Dorsolateral prefrontal cortex (tissue), 122 donors: ENCODE measurements at places on chromosomes 4 and X.
A peak's percentile ranks its signal among the peaks of the same experiment; 100 is the strongest.

GRCh38 chr4:112664611-112665010, 27.7 kb downstream of the LARP7 start:
- DNase-seq = no peak

DNA sequence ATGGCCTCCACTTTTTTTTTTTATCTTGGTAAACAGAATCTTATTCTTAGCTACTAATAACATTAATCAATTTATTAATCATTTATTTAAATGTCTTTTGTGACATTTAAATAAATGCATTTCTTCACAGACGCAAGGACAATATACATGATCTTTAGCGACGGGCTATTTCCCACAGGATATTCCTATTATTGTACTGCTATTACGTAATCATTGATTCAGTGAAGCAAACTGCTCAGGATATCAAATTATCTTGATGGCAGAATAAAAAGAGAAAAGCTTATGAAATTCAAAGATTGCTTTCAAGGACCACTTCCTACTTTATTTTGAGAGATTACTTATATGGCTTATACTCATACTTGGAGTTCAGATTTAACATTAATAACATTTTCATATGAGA, 114.1 kb downstream of the FAM9B start:
- DNase-seq = no peak

DNA sequence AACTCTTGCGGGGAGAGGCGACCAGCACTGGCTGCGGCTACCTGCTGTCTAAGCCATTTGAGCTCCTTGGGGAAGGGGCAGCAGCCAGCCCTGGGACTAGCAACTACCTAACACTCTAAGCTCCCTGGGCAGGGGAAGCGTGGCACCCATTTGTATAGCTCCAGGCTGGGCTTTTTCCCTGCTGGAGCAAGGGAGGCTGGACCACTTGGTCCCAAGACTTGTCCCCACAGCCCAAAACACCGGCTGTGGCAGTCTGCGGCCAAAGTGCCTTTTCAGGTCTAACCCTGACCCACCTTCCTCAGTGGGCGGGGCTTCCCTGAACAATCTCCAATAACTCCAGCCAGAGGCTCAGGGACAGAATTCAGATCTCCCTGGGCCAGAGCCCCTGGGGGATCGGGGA, 187.8 kb downstream of the NPNT start:
- DNase-seq = no peak

GRCh38 chrX:37083880-37084279, 75.7 kb downstream of the FAM47C start:
- DNase-seq = no peak

GRCh38 chr4:37601531-37601930, 84.6 kb downstream of the RELL1 start:
- DNase-seq = no peak

GRCh38 chr4:91099666-91100065, 972.5 kb downstream of the CCSER1 start:
- no peak for DNase-seq

DNA sequence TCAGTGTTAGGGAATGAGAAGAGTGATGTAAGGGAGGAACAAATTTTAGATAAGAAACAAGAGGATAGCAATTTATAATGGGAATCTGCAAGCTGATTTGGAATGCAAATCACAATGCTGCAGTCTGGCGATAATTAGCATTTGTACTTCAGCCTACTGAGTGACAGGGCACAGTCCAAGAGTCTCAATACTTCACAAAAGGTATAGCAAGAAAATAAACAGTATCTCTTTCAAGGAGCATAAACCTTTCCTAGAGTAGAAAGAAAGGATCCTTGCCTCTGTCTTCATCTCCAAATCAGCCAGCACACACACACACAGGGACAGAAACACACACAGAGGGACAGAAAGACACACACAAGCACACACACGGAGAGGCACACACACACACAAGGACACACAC, 1.1 kb upstream of the GPM6A start:
- DNase-seq = no peak

- DNase-seq = no peak
Observed at GRCh38 chr4:43452948-43453347, 560.4 kb downstream of the GRXCR1 start.

GRCh38 chrX:130084631-130085237, 25.6 kb downstream of the ELF4 start:
- DNase-seq = no peak

GRCh38 chrX:132267392-132267791, 48.1 kb upstream of the RAP2C start:
- DNase-seq = no peak

DNA sequence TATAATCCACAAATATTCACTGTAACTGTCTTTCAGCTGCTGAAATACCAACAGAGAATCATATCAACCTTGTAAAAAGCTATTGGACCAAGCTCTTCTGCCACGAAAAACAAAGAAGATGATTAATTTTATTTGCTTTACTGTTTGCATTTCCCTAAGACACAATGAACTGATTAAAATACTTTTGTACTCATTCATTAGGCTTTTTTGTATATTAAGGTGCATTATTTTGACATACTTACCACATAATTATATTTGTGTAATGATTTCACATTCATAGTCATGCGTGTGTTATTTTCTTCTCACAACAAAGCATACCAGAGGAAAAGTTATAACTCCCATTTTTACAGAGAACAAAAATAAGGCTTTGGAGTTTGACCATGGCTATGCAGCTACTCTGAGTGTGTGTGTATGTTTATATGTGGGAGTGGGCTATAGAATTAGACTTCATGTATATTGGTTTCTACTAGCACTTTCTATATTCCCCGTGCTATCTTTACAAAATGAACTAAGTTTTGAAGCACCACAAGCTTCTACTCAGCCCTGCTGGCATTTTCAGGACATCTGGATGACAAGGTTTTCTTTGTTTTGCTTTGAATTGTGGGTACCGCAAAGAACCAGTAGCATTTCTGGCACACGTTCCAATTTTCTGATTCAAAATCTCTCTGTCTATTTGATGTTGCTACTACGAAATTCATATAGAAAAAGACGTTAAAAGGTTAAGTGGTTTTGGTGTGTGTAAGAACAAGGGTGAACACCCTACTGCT, 11.0 kb upstream of the FGF5 start:
- DNase-seq = no peak

DNA sequence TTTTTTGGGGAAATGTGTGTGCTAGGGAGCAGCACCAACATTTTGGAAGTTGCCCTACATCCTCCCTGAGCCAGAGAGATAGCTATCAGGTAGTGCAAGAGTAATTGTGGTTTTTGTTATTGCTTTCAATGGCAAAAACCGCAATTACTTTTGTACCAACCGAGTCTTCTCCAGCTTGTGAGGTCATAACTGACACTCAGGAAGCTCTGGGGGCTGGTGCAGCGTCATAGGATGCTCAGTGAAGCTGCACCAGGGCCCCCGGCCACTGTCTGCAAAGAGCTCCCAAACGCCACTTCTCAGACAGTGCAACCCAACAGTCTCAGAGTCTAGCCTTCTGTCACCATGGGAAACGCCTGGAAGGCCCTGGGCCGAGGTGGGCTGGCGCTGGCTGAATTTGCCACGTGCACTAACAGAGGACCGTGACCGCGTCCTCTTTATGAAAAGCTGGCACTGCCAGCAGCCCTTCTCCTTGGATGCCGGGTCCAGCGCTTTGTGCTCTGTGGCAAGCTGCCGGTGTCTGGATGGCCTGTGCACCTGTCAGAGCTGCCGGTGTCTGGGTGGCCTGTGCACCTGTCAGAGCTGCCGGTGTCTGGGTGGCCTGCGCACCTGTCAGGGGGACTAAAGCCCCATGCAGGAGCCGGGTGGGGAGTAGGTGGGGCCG, 19.4 kb downstream of the SH3TC1 start:
- DNase-seq = no peak

- DNase-seq = no peak
Observed at GRCh38 chrX:45712067-45712466, 511.4 kb upstream of the DIPK2B start.

GRCh38 chr4:3225071-3225850, 23.7 kb upstream of the MSANTD1 start:
- DNase-seq = peak; percentile 37

GRCh38 chr4:153248641-153249198, 44.5 kb downstream of the TRIM2 start:
- no peak for DNase-seq

DNA sequence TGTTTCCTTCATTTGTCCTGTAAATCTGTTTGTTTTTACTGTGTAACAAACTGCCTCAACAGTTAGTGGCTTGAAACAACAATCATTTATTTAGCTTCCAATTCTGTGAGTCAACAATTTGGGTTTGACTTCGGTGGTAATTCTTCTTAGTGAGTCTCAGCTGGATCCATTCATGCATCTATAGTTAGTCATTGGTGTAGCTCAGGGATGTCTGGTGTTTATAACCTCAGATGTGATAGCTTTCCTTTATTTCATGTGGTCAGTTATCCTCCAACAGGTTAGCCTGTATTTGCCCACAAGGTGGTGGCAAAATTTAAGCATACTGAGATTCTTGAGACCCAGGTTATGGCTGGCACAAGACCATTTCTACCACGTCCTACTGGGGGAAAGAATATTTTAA, 1267.2 kb downstream of the RAPGEF2 start:
- DNase-seq = no peak

GRCh38 chr4:152154433-152154832, 381.5 kb downstream of the FBXW7 start:
- DNase-seq = no peak

DNA sequence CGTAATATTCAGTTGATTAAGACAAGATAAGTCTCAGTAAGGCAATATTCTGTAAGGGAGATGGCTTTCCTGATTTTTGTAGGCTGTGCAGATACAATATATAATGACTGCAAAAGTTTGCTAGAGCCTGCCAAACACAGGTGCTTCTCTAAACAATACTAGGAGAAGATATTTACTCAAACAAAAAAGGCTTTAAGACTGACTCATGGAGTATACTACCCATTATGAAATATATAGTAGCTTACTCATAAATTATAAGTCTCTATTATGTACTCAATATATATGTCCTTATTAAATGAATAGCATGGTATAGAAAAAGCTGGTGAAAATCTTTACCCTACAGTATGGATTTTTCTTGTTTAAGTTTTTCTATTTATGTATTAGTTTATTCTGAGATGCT, 93.2 kb upstream of the IL15 start:
- no peak for DNase-seq

DNA sequence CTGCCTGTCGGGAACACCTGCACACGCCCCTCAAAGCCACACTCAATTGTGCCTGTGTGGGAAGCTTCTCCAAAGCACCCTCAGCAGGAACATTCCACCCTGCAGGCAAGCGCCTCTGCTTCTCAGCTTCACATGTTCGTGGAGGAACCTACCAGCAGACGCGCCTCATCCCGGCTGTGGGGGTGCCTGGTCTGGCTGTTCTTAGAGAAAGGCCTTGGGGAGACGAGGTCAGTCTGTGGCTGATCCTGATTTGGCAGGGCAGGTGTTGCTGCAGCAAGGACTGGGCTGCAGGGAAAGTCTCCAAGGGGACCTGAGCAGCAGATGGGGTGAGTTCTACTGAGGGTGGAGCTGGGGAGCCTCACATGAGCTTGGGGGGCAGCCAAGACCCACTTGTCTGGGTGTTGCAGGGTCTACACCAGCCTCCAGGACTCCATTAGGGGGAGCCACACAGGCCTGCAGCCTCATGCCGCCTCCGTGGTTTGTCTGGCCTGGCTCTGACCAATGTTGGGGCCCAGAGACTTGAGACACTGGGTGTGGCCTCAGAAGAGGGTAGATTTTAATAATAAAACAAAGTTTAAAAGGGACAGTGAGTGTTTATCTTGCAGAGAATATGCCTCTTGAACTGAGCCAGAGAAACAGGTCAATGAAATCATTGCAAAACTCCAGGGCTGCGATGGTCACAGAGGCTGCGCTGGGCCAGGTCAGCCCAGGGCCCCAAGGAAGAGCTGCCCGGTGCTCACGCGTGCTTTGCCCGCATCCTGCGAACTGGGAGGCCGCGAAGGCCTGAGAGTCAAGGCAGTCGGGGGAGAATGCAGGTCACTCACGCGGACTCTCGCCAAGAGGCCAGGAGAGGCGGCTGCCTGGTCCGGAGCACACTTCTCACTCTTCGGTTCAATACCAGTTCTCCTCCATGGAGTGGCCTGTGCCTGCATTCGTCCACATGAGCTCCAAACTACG, 21.1 kb downstream of the RNF212 start:
- no peak for DNase-seq

GRCh38 chr4:186701273-186701672, 22.4 kb downstream of the FAT1 start:
- DNase-seq = no peak

- no peak for DNase-seq
Observed at GRCh38 chr4:94507708-94508107, 56.0 kb downstream of the PDLIM5 start.
